NCI-H1436 (cell line): ENCODE measurements at places on chromosomes 13 and 19.

DNA sequence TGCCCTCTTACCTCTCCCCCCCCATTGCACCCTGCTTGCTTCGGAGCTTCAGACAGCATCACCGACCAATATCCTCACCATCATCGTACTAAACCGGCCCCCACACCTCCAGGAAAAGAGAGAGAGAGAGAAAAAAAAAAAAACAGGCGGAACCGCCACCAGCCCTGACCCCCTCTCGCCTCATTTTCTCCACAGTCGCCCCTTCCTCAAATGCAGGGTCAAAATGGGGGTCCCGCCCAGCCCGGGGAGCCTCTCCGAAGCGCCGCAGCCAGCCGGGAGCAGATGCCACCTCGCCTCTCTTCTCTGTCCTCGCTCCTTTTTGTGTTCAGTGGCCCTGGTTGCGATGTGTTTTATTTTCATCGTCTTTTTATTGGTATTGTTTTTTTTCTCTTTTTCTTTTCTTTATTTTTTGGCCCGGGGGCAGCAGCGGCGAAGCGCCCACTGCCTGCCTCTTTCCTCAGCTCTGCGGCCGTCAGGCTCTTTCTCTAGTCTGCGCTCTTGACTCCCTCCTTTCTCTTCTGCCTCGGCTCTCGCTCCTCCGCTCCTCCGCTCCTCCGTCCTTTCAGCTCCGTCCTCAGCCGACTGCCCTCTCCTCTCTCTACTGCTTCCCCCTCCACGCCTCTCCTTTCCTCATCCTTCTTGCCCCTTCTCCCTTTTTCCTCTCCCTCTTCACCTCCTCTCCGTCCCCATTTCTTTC lies 41.4 kb downstream of the DEDD2 start:
- no peak for DNase-seq

DNA sequence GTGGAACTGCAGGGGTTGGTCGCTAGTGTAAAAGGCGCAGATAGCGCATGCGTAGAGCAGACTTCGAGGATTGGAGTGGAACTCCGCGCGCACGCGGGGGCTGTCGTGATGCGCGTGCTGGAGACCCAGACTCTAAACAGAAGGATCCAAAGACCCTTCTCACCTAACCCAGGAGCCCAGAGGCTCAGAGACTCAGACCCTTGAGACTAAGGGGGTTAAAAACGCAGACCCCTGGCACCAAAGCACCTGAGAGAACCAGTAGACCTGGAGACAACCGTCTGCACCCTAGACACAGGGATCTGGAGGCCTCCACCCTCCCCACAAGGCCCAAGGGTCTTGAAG lies 567 bp upstream of the CTU1 start:
- DNase-seq, result no peak

- DNase-seq, result no peak
These were observed 38.7 kb downstream of the MLLT1 start for GRCh38 chr19:6241056-6241455.

DNA sequence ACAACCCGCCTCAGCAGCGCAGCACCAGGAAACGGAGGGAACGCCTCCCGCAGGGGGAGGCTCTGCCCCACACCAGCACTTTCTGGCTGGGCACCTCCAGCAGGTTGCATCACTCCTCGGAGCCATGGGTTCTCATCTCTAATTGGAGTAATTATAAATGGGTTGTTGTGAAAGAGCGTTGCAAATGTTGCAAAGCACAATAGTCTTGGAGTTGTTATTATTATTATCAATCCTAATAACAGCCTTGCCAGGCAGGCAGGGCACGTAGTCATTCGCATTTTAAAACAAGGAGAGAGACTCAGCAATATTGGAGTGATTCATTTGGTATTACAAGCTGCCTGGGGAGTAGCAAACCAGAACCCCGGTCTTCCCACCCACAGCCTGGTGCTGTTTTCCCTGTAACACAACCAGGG lies 108.6 kb upstream of the GJB6 start:
- DNase-seq, result no peak

GRCh38 chr19:42277821-42278451 lies 8.9 kb downstream of the CIC start:
- DNase-seq, result no peak

DNA sequence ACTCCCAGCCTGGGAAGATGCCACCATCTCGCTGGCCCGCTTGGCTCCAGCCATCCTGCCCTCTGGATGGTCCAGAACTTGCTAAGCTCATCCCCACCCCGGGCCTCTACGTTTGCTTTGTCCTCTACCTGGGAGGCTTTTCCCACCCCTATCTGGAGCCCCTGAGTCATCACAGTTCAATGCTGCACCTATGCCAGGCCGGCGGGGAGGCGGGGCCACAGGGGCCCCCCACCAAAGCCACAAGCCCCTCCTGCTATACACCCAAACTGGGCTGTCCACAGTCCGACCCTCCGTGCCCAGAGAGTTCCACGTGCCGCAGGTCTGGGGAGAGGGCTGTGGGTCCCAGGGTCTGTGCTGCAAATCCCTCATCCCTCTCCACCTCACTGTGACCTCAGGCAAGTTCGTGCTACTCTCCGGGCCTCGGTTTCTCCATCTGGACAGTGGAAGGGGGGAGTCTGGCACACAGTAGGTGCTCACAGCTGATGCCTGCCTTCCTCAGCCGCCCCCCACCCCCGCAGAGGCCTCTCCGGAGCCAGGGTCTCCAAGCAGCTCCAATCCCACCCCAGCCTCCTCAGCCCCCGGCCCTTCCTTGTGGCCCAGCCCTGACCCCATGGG lies 1.9 kb upstream of the TCF3 start:
- no peak for DNase-seq

- DNase-seq, result no peak
These were observed 4.7 kb upstream of the GPR183 start for GRCh38 chr13:99311748-99312492.

DNA sequence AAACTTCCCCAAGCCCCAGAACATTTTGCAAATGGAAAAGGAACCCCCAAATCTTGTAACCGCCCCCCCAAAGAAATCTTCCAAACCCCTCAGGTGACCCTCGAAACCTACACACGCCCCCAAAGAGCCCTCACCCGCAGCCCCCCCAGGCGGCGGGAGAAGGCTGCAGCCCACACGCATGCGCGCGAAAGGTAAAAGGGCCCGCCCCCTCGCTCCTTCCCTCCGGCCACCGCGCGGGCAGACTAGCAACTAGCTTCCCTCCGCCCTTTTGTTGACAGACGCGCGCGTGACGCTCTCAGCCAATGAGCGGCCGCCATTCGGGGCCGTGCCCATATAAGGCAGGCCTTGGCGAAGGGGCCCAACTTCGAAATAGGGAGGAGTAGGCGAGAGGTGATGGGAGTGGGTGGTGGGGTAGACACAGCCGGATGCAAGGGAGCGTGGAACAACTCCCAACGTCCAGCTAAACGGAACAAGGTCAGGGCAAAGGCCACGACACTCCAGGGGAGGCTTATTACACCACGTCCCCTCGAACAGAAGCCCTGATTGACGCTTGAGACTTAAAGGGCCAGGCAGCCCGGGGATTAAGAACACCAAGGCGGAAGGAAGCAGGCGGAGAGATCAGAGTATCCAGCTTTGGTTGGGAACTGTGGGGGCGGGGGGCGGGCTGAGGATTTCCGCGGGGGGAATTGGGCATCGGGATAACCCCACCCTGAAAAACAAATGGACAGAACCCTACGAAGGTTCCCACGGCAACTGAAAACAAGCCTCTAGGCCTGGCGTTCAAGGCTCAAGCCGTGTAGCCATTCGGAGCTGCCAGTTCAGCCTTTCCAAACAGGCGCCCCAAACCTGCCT lies 13.3 kb downstream of the FBXO46 start:
- DNase-seq, result peak; percentile 97

DNA sequence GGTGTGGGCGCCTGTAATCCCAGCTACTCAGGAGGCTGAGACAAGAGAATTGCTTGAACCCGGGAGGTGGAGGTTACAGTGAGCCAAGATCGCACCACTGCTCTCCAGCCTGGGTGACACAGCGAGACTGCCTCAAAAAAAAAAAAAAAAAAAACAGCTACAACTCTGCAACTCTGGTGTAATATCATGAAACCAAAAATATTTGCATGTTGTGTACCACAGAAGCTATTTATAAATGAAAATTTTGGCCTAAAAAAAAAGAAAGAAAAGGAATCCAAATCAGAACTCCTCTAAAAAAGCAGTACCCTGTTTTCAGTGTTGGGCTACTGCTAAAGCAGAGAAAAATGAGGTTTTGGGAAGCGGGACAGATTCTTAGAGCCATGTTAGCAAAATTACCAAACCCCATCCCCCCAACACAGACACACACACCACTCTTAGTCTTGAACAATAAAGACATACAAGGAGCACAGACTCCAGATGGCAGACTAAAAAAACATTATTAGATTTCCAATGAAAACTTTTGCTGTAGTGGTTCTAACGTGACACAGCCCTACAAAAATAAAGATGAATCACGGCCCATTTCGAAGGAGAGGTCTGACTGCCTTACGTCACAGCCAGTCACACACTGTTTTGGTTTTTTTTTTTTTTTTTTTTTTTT lies 51.5 kb downstream of the INSR start:
- DNase-seq, result no peak

GRCh38 chr19:42301646-42302203 lies at the start of gene PRR19:
Gene PRR19, plus strand, starts transcription at chr19:42302132. Its CDS starts 7,453 bp downstream, at chr19:42309585.
- no peak for DNase-seq

DNA sequence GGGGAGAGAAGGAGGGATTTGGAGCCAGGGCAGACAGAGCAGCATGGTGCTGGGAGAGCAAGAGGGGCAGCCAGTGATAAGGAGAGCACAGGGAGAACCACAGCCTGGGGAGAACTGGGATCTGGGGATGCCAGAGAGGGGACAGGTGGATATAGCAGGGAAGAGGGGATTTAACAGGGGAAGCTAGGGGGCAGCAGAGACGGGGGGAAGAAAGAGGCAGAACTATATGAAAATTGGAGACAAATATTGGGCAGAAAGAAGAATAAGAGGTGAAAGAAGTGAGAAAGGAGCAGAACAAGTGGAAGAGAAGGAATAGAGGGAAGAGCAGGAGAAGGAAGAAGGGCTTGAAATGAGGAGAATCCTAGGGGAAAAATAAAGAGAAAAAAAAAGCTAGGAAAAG lies 6.5 kb upstream of the ZNF528 start:
- no peak for DNase-seq

DNA sequence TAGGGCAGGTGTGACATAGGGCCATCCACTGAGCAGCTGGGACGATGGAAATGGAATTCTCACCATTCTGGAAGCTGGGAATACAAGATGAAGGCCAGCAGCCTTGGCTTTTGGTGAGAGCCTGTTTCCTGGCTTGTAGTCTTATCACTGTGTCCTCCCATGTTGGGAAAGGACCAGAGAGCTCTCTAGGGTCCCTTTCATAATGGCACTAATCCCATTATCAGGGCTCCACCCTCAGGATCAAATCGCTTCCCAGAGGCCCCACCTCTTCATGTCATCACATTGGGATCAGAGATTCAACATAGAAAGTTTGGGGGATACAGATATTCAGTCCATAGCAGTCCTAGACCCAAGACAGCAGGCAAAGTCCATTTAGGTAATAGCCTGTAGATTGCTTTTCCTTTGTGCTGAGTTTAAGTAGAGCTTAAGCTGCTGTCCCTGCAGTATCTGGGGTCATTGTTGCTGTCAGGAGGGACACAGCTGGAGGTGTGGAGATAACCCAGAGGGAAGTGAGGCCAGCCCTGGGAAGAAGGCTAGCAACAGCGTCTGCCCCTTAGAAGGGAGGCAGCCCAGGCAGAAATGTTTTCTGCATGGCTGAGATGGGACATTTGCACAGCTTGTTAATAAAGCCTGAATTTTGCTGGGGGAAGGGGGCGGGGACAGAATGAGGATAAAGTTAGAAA lies 136.5 kb upstream of the GPR12 start:
- DNase-seq, result no peak

DNA sequence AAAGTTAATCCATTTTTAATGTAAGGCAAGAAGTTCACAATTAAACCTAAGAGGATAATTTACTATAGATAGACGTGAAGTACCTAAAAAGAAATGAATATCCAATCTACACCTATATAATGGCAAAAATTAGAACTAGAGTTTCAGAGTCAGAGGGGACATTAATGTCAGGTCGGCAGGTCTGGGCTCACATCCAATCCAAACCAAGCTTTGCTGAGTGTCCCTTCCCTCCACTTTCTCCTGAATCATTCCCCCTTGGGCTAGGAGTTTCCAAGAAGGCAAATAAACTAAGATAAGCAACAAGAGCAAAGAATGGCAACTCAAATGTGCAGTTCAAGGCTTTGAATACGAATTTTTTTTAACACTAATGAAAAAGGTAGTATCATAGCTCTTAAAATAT lies 2.9 kb downstream of the FLT3 start:
- DNase-seq, result no peak

- peak; percentile 77 for DNase-seq
These were observed at the start of gene ZFP82 for GRCh38 chr19:36418287-36419001. Gene ZFP82, minus strand, starts transcription at chr19:36418644. Its CDS starts 8,855 bp downstream, at chr19:36409789.

DNA sequence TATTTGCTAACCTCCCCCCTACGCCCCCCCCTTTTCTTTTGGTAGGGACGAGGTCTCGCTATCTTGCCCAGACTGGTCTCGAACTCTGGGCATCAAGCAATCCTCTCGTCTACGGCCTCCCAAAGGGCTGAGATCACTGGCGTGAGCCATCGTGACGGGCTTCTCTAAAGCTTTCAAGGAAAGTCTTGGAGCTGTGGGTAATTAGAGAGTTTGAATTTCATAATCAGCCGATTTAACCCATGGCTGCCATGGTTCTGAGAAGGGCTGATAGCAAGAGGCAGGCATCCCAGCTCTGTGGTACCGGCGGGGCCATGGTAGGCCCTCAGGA lies 679 bp upstream of the ABHD8 start:
- DNase-seq, result no peak
